ENCODE measurements at places on chromosomes 16 and 17.

GRCh38 chr16:85313526-85314301, 201.4 kb upstream of the CIBAR2 start:
- no peak for DNase-seq

DNA sequence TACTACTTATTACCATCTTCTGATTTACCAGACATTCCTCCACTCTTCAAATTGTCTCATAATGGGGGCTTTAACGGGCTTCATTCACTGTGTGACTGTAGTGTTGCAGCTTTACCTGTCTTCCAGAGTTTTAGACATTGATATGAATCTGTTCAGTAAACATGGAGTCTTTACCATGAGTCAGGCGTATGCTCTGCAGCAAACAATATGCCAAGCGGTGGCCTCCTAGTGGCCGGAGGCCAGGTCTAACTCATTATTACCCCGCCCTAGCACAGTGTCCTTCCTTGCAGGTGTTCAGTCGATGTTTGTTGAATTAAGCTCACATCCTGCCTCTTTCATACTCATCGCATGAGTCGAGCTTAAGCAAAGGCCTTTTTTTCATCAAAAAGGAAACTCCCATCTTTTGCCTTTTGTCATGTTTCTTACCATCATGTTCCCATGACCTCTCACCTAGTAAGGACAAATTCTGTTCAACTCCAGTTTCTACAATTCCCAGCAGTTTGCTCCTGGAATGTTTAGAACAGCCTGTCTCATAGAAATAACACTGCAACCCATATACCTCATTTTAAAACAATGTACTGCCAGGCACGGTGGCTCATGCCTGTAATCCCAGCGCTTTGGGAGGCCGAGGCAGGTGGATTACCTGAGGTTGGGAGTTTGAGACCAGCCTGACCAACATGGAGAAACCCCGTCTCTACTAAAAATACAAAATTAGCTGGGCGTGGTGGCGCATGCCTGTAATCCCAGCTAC, 39.4 kb downstream of the TUBD1 start:
- no peak for DNase-seq

GRCh38 chr16:87926246-87927194, 9.8 kb downstream of the CA5A start:
- DNase-seq = no peak

DNA sequence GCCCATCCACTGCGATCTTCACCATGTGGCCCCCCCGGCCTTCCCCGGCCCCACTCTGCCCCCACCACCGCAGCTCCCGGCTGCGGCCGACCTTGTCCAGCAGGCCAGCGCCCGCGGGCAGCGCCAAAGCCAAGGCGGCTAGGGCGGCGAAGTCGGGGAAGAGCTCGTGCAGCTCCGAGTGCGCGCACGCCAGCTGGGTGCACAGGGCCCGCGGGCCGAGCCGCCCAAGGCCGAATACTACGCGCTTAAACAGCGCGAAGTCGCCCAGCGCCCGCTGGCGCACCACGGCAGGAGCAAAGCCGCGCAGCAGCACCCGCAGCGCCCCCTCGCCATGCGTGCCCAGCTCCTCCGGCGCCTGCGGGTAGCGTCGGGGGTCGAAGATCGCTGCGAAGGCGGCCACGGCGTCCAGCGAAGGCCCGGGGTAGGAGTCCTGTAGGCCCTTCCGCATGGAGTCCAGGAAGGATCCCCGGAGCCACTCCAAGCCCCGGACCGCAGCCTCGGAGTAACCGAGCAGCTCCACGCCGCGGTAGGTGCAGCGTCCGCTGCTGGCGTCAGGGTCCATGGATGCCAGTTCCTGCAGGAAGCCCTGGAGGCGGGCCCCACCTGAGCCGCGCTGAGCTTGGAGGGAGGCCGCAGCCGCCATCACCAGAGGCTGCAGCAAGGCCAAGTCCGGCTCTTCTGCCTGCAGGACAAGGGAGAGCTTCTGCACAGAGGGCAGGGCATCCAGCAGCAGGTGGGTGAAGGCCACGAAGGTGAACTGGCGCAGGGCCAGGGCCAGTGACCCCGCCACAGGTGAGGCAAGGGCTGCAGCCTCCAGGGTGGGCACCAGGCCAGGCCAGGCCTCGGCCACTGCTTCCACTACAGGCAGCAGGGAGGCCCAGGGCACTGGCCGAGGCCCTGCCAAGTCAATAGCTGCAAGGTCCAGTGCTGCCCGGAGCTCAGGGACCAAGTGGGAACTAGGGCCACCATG, 10.3 kb downstream of the C17orf113 start:
- DNase-seq = no peak

DNA sequence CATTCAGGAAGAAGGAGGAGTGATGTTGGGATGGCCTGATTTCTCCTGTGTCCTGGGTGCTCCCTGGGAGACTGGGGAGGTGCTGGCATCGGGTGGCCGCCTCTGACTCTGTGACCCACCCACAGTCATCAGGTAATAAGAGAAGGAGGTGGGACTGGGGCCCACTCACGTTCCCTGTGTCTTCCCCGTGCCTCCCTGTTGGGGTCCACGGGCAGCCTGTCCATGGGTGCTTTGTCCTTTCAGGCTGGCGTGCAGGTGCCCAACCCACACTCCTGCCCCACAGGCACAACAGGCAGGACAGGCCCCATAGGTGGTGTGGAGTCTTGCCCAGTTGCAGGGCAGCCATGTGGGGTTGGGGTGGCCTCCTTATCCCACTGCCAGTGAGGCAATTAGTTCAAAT, 4.0 kb downstream of the DEF8 start:
- DNase-seq = no peak

- no peak for DNase-seq
Measured at GRCh38 chr16:68401871-68402747, 46.2 kb downstream of the SMPD3 start.

GRCh38 chr16:28280881-28281836, 11.2 kb upstream of the SBK1 start:
- no peak for DNase-seq

- DNase-seq = peak; percentile 59
Measured at GRCh38 chr17:2029911-2030778, at the start of gene DPH1. DPH1 (plus strand) TSS chr17:2030153; CDS start chr17:2030170, 17 bp downstream.

DNA sequence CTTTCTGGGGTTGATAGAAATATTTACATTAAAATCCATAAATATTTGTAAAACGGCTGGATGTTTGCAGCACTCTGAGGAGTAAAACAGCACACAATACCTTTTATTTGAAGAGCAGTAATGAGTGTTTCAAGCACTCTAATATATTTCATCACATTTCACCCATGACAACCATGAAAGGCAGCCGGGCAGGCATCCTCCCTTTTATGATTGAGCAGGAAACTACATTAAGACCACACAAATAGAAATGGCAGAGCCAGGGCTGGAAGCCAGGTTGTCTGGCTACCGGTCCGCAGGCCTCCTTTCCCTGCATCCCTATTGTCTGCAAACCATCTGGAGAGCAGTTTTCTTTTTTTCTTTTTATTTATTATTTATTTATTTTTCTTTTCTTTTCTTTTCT, 23.1 kb upstream of the GPRC5C start:
- peak; percentile 50 for DNase-seq

- no peak for DNase-seq
Measured at GRCh38 chr16:19754644-19755036, 36.6 kb downstream of the IQCK start.

- no peak for DNase-seq
Measured at GRCh38 chr16:85326794-85327181, 214.5 kb upstream of the CIBAR2 start.

GRCh38 chr17:50259477-50260324, 14.6 kb upstream of the TMEM92 start:
- no peak for DNase-seq

DNA sequence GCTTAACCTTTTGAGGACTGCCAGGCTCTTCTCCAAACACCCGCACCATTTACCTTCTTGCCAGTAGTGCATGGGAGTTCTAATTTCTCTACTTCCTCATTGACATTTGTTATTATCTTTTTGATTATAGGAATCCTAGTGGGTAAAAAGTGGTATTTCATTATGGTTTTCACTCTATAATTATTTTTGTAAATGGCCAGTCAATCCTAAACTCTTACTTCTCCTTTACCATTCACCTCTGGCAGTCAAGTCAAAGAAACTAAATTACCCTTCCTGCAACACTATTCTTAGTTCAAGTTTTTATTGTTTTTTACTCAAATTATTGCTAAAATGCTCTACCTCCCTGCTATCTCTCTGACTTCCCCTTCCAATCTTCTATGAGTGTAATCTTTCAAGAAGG, 29.8 kb upstream of the ANKFY1 start:
- DNase-seq = no peak

GRCh38 chr17:8753976-8754440, 4.3 kb downstream of the SPDYE4 start:
- DNase-seq = no peak
